ENCODE measurements at places on chromosomes 12 and 14.

GRCh38 chr12:68001486-68002466, 12.5 kb downstream of the IFNG-AS1 start:
- peak; percentile 48 for DNase-seq

- DNase-seq = no peak
Measured at GRCh38 chr12:80864046-80864735, 73.5 kb downstream of the LIN7A start.

- peak; percentile 81 for DNase-seq
Measured at GRCh38 chr14:101808020-101808641, 46.6 kb downstream of the PPP2R5C start.

DNA sequence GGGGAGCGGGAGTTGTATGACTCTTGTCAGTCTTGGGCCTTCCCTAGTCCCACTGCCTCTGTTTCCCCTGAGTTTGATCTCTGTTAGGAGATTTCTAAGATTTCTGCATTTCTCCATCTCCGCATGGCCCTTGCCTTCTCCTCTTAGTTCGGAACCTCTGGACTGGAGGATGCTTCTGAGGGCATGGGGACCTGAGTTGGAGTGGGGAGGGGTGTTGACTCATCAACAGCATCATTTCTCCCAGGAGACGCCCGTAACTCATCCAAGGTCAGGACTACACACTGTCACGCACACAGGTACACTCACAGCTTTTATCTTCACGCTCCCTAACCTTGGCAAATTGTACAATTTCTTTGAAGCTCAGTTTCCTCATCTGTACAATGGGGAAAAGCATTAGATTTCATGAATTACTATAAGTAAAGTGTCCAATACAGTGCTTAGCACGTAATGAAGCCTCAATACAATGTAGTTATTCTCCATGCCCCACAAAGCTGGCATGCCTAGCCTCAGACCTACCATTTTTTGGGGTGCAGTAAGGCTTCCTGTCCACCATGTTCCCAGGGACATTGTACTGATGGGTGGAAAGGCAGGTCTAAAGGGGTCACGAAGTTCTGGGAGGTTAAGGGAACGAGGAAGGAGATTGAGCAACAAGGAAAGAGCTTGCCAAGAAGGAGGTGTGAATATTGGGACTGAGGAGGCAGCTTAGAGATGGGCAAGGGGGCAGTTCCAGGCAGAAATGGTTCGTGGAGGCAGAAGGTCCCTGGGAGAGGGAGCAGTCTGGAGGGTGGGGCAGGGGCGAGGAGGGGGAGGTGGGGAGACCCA, 600 bp upstream of the LAG3 start:
- no peak for DNase-seq
